ENCODE measurements at places on chromosomes 16 and 17.

GRCh38 chr16:87856791-87857228, 12.5 kb downstream of the SLC7A5 start:
- DNase-seq: no peak

GRCh38 chr17:34680151-34680550, 100.8 kb downstream of the TMEM132E start:
- DNase-seq: no peak

DNA sequence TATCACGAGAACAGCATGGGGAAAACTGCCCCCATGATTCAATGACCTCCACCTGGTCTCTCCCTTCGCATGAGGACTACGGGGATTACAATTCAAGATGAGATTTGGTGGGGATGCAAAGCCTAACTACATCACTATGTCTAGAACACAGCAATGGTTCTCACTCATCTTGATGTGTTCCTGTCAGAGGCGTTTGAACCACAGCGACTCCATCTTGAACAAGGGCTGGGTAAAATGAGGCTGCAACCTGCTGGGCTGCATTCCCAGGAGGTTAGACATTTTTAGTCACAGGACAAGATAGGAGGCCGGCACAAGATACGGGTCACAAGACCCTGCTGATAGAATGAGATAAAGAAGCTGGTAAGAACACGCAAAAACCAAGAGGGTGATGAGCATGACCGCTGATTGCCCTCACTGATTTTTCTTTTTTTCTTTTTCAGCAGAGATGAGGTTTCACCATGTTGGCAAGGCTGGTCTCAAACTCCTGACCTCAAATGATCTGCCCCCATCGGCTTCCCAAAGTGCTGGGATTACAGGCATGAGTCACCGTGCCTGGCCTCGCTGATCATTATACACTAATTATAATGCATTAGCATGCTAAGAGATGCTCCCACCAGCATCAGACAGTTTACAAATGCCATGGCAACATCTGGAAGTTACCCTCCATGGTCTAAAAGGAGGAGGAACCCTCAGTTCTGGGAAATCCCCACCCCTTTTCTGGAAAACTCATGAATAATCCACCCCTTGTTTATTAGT, 3.0 kb upstream of the PPY start:
- DNase-seq: peak; percentile 53

DNA sequence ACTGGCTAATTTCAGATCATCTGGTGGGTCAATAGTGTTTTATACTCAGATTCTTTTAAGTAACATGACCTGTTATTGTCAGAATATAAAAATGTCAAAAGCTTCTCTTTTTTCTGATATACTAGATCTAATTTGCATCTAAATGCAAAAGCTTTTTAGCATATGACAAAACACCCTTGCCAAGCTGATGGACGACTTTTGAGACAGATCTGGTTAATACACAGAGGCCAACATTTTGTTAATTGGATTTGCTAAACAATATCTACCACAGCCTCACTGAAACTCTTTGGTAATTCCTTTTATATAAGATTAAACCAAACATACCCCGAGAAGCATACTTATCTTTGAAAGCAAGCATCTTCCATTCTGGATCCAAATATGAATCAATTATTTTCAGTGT, 10.3 kb upstream of the NOL11 start:
- no peak for DNase-seq

DNA sequence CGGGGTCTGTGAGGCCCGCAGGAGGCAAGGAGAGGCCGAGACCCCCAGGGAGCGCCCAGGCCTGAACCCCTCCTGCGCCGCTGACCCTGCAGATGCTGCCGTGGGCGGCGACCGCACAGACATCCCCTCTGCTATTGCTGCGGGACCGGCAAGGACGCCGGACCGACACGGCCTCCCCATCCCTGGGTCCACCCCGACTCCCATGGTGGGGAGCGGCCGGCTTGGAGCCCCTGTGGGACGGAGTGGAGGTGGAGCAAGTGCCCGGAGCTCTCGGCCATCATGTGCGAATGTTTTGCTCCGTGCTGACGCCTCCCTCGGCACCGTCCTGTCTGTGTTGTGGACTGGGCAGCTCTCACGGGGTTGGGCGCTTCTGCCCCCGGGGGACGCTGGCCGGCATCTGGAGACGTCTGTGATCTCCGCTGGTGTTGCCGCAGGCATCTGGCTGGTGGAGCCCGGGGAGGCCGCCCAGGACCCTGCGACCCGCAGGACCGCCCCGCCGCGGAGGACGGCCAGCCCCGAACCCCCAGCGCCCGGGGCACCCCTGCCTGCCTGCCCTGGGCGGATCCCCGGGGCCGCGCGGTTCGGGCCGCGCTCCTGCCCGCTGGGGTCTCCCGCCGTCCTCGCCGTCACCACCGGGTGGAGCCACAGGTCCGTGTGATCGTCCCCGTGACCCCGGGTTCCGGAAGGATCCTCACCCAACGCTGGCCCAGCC, 12.8 kb upstream of the GNG13 start:
- peak; percentile 20 for DNase-seq

DNA sequence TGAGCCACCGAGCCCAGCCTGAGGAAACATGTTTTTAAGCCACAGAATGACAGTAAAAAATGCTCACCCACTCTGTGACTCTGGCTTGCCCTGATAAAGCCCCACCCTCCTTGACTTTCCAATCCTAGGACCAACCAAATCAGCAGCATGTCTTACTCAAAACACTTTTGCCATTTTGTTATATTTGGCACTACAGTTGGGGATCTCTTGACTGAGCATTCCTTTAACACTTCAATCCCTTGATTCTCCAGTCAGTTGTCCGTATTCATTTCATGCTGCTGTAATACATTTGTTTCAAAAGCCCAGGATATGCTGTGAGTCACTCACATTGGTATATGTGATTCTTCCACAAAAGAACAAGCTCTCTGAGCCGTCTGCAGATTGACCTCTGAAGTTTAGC, 8.2 kb downstream of the MYH3 start:
- DNase-seq: peak; percentile 38

- DNase-seq: no peak
These were observed 3.3 kb upstream of the CASKIN1 start for GRCh38 chr16:2199621-2200139.

GRCh38 chr16:80733407-80733806, 71.0 kb downstream of the CDYL2 start:
- no peak for DNase-seq

- DNase-seq: peak; percentile 14
These were observed 4.5 kb downstream of the FBXL19 start for GRCh38 chr16:30927789-30928378.

DNA sequence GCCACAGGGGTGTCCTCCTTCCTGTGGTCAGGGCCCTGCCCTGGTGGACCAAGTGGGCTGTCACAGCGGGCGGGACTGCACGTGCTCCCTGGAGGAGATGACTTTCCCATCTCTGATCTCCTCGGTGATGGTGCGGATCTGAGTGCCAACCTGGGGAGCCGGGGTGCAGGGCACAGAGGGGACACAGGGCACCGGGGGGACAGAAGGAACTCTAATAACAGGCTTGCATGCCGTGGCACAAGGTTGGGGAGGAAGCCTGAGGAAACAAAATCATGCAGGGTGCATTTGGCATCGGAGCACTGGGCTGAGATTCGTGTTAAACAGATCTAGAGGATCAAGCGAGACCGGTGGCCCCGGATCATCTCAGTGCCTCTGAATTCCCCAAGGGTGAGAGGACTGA, 3.4 kb downstream of the KRT36 start:
- no peak for DNase-seq

- DNase-seq: no peak
These were observed 299.3 kb downstream of the SOX9 start for GRCh38 chr17:72419866-72420774.

- no peak for DNase-seq
These were observed 36.2 kb downstream of the YPEL2 start for GRCh38 chr17:59367657-59368045.

- DNase-seq: no peak
These were observed 94.9 kb downstream of the CACNG1 start for GRCh38 chr17:67139289-67139688.

DNA sequence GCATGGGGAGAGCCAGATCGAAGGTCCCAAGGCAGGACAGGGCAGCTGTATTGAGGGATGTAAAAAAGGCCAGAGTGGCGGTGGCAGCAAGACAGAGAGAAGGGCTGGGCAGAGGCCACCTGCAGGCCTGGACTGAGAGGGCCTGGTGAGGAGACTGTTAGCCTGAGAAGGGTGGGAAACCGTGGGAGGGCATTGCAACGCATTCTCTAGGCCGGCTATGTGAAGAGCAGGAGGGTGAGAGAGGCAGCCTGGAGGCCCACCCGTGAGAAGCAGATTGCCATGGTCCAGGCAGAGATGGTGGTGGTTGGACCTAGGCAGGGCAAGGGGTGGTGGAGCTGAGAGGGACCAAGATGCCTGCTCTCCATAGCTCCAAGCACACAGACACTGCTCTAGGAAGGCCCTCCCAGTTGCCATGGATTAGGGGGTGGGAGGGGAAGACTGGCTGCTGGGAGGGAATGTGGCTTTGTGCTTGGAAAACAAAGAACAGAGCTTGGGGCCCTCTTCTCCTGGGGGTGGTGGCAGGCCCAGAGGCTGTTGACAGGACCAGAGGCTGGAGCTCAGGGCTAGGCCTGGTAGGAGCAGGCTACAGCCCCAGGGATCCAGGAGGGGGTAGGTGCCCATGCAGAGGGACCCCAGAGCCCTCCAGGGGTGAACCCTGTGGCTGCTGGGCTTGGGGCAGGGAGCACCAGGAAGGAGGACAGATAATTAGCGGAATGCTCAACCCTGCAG, 12.4 kb upstream of the TCAP start:
- DNase-seq: no peak

- no peak for DNase-seq
These were observed 4.5 kb upstream of the CNP start for GRCh38 chr17:41962111-41962510.

- DNase-seq: no peak
These were observed 1.5 kb upstream of the MFSD6L start for GRCh38 chr17:8800656-8801055.

GRCh38 chr17:33342025-33342424, 48.9 kb upstream of the ASIC2 start:
- DNase-seq: no peak

GRCh38 chr16:57997528-57998265, 2.8 kb downstream of the ZNF319 start:
- no peak for DNase-seq

DNA sequence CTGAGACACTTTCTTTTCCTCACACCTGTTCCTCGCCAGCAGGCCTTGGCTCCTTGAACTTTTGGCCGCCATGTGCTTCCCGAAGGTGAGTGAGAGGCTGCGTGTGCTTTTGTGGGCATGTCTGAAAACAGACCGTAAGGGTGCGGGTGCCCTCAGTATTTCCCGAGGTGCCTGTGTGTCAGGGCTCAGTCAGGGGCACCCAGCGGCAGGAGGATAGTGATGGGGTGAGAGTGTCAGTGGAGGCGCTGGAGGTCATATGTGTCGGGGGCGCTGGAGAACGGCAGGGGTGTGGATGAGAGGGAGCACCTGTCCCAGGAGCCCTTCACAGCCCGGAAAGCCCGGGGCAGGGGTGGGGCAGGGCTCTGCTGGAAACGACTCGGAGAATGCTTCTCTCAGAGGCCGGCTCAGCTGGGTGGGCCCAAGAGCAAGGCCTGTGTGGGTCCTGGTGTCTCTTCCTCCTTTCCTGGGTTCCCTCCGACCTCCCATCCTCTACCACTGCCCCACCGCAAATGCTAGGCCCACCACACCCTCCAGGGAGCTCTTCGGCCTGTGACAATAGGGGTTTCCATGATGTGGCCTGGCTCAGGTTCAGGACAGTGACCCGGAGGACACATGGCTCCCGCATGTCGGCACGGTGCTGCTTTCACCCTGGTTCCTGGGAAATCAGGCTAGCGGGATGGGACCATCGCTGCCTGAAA, 451 bp downstream of the IL32 start:
- no peak for DNase-seq

- DNase-seq: no peak
These were observed 6.1 kb downstream of the SLC35G3 start for GRCh38 chr17:35188111-35188510.
